ENCODE measurements at places on chromosomes 3 and 15.
A peak's percentile ranks its signal among the peaks of the same experiment; 100 is the strongest.

DNA sequence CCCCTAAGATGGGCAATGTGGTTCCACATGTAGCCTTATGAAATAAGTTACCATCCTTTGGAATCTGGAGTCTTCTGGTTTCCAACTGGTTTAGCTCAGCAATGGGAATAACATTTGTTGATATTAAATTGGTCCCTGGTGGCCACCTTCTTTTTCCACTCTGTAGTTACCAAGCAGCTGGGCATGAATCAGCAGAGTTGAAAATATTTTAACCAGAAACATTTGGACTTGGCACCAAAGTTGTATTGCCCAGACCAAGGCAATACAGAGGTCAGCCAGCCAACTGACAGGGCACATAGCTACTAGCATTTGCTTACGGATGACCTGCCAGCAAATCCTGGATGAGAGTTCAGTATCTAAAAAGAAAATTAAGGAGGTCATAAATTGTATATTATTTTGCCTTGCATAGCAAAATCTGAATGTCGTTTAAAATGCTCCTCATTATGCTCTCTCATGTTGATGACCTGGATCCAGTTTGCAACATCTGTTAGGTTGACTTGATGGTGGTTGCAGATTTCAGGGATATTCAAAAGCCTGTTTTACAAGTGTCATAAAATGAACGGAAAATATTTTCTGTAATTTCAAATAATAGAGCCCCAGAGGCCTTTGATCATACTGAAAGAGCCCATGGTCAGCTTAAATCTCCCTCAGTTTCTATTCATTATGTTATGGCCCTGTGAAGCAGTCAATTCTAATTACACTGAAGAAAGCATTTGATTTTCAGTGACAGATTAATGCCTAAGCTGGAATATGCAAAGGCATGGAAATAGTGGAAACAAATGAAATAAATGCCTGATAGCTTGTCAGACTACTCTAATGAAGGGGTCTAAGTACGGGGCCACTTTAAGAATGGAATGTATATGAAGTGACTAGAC lies 54.6 kb downstream of the PPM1L start:
- no peak for DNase-seq

DNA sequence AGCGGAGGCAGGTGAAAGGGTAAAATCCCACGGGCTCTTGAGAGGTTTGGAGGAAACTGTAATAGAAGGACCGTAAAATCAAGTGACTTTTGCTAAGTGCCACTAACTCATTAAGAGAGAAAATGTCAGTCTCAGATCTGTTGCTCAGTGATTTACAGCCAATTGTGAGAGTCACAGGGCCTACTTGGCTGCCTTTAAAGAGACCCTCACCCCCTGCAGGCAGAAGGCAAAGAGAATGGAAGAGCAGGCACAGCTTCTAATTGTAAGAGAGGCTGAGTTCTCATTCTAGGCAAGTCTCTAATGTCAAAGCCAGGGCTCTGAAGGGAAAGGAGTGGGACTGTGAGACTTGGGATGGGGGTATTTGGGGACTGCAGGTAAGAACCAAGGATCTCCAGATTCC lies 9.3 kb upstream of the SYNM start:
- no peak for DNase-seq

- no peak for DNase-seq
These were observed 59.9 kb upstream of the LRTM1 start for GRCh38 chr3:54987719-54988118.

GRCh38 chr3:187994221-187995042 lies 159.5 kb upstream of the LPP start:
- no peak for DNase-seq

GRCh38 chr3:138941259-138941885 lies 5.6 kb downstream of the FOXL2 start:
- DNase-seq: no peak

DNA sequence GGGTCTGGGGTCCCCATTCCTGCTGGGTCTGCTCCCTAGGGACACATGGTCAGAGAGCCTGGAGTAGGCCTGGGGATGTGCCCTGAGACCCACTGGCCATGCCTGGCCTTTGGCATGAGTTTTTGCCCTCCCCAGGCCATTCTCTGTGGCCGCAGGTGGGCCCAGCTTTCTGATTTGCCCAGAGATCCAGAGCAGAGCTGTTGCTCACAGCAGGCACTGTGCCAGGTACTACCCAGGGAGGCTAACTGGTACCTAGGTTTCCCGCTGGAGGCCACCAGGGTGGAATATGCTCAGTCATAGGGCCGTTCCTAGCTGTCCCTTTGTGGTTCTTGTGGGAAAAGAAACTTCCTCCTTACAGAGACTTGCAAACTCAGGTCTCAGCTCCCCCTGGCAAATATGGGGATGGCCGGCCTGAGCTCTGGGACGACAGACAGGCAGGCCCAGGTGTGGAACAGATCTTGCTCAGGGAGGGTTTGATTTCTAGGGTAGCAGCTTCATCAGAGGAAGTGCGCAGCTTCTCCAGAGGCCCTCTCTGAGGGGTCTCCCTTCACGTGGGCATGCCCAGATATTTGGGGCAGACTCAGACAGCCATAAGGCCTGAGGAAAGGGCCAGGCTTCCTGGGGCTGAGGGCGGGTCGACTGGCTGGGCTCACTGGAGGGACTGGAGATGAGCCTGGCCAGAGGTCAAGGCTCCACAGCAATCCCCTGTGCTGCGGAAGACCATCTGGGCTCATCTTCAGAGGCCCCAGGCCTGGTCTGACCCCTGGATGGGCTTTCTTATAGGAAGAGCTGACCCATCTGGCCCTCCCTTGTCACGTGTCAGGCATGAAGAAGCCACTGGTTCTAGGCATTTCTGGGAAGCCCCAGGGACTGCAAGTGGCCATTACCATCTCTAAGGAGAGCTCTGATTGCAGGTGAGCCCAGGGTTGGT lies 28.0 kb downstream of the ACAA1 start:
- no peak for DNase-seq

DNA sequence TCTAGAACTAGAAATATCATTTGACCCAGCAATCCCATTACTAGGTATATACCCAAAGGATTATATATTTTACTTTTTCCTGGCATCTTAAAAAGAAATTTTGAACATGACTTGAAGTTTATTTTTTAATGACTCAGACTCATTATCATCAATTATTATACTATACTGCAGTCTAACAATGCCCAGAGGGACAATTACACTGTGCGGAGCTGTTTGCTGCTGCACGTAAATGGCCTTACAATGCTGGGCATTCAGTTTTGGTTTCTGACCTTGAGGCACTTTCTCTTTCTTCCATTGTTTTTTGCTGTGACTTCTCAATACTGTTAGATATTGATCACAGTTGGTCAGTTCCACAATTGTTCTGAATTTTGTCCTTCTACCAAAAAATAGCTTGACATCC lies 128.8 kb downstream of the GBE1 start:
- DNase-seq: no peak

DNA sequence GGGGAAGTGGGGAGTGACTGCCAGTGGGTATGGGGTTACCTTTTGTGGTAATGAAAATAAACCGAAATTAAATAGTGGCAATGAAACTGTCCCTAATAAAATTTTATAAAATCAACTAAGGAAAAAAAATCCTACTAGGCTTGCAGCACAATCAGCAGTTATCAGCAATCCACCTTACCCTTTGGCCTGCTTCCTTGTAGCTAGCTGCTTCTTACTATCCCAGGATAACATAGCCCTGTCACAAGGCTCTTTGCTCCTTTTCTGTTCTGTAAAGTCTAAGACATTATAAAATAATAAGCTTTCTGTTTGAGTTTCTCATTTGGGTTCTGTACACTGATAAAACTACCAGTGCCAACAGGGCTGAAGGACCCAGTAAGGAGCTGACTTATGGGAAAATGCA lies 23.0 kb upstream of the CTXND1 start:
- no peak for DNase-seq

- DNase-seq: peak; percentile 52
These were observed 1047.0 kb downstream of the TUSC7 start for GRCh38 chr3:117756563-117756962.

- no peak for DNase-seq
These were observed 185.3 kb downstream of the KCNAB1 start for GRCh38 chr3:156305672-156306071.

DNA sequence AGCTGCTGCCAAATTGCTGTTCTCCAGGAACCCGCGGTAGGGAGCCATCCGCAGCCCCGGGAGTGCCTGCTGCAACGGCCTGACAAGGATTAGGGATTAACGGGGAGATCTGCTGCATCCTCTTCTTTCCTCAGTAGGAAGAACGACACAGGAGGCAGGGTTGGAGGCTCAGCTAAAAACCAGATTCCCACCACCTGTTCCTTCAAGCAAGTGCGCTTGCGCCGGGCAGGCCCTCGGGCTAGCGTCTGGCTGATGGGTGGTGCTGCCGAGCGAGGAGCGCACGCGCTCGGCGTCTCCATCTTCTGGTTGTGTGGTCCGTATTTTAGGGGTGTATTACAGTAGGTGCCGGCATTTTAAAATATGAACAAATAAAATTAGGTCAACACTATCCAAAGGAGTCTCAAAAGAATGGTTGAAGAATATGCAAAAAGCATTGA lies 25.4 kb upstream of the SLC25A26 start:
- peak; percentile 96 for DNase-seq

GRCh38 chr15:64989416-64990167 lies at the start of gene SPG21:
TSS of gene SPG21 (minus strand) at chr15:64989914. CDS start at chr15:64983569, 6,345 bp downstream.
- DNase-seq: peak; percentile 73

- no peak for DNase-seq
These were observed 44.8 kb upstream of the RPL32 start for GRCh38 chr3:12886106-12886679.

GRCh38 chr3:204102-204501 lies 7.5 kb downstream of the CHL1 start:
- no peak for DNase-seq

DNA sequence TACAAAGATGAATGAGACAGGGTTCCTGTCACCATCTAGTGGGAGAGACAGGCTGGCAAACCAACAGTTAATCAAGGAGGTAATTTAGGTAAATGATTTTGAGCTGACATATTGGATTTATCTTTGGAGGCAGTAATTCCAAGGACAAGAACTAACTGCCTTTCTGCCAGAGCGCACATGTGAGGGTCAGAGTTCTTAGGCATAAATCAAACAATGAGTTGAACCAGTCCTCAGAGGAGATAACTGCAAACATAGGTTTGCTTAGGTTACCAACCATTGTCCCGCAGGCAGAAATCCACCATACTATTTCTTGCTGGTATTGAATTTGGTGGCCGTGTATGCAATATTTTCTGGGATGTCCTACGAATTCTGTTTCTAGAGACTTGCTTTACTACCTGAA lies 14.2 kb upstream of the PPP1R2 start:
- no peak for DNase-seq

GRCh38 chr3:143167969-143168854 lies 48.6 kb downstream of the CHST2 start:
- no peak for DNase-seq

- DNase-seq: no peak
These were observed 7.4 kb upstream of the SLC33A1 start for GRCh38 chr3:155861476-155862183.

DNA sequence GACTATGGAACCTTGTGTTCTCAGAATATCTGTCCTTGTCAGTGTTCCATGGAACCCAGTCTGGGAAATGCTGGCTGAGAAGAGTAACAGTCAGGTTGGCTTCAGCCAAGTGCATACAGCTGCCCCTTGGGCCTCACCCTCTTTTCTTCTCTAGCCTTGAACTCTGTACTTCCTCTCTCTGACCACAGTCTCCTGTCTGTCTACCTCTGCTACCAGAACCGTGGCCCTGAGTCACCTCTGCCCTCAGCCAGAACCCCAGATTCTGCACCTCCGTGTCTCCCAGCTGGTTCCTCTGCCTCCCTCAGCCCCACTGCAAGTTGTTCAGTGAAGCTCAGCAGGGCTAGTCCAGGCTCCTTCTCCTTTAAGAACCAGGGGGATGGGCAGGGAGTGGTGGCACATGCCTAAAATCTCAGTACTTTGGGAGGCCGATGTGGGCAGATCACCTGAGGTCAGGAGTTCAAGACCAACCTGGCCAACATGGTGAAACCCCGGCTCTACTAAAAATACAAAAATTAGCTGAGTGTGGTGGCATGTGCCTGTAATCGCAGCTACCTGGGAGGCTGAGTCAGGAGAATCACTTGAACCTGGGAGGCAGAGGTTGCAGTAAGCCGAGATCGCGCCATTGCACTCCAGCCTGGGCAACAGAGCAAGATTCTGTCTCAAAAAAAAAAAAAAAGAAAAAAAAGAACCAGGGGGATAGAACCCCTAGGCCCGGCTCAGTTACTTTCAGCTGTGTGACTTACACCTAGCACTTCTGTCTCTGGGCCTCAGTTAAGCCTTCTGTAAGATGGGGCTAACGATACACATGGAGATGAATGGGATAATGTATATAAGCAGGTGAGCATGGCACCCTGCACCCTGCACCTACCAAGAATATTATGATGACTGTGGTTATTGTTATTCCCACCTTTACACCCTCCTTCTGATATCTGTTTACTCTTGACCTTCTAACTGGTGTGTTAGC lies 24.3 kb upstream of the TATDN2 start:
- no peak for DNase-seq

GRCh38 chr15:67784090-67784781 lies 41.1 kb upstream of the SKOR1 start:
- no peak for DNase-seq

Data from NCI-H524 treated with DMSO at 0.1 percent for 48 hours (cell line).